Stromal cell of bone marrow (primary cell): ENCODE measurements at places on chromosomes 16 and 17.

GRCh38 chr16:12531937-12532336 is 271.8 kb downstream of the CPPED1 start:
- no peak for DNase-seq

DNA sequence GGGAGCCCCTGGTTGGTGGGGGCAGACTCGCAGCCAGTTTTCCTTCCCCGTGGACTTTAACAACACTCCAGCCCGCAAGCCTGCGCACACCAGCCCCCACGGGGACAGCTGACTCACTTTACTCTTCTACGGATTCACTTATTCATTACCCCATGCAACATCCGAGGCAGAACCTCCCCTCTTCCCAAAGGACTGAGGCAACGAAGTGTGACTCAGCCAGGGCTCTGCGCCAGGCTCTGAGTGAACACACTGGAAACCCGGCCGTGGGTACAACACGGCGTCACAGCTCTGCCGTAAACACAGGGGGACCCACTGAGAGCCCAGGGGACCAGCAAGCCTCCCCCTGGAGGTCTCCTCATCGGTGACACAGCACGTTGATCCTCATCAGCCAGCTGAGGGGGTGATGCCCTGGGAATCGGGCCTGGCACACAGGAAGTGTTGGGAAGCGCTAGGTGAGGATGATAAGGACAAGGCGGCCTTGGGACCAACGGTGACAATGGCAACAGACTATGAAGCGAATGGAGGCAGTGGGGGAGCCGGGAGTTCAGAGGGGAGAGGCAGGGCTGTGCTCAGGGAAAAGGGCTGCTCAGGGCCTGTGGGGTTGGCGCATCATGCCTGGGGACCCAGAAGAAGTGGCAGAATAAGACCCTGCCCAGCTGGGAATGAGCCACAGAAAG is 14.6 kb downstream of the COTL1 start:
- peak; percentile 100 for DNase-seq

DNA sequence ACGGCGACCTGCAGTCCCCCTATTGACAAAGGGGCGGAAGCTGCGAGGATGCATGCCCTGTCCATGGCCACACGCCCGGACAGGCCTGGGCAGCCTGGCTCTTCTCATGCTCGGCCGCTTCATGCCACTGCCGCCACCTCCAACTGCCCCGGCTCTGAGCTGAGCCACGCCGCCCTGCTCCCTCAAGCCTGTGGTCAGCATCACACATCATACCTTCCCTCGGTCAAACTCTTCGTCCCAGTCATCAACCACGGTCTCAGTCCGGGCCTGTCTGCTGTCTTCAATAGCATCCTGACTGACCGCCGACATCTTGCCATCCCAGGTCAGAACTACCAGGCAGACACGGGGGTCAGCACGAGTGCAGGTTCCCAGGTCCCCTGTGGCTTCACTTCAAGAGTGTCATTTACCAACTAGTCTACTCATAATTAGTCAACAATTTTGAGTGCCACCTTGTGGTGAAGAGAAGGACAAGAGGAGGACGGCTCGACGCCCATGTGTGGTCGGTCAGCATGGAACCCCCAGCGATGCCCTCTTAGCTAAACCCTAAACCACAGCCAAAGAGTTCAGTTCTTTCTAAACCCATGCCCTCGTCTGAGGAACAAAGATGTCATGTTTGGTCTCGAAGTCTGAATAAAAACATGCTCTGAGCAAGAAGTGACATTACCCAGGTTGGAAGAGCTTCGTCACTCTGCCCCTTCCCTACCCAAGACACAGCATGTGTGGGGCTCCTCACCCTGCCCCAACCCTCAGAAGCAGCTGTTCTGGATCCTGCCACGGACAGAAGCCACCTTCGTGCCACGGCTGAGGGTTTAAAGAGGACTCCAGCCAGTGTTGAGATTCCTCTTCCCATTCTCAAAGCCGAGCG is 16.9 kb upstream of the CYTH1 start:
- no peak for DNase-seq

DNA sequence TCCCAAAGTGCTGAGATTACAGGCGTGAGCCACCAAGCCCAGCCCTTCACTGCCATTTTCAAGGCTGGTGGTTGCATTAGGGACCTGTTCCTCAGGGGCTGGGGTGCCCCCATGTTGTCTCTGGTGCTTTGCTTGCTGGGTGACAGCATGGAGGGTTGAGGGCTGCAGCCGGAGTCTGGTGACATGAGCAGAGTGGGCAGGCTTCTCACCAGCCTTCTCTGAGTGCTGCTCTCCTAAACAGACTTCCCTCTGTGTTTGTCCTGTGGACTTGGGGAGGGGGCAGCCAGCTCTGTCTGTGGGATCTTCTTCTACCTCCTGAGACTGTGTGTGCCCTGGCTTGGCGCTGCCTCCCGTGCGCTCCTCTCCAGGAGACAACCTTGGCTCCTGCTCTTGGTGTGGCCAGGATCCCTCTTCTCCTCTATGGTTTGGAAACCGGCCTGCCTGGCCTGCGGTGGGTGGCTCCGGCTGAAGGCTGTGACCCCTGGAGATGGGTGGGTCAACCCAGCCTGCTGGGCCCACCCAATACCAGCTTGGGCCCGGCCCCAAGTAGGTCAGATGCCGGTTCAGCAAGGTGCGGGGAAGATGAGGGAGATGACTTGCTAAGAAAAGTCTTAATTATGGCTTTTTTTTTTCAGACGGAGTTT is 72.1 kb downstream of the PDPK1 start:
- DNase-seq: no peak

GRCh38 chr16:25977121-25977520 is 285.4 kb downstream of the HS3ST4 start:
- DNase-seq: no peak

DNA sequence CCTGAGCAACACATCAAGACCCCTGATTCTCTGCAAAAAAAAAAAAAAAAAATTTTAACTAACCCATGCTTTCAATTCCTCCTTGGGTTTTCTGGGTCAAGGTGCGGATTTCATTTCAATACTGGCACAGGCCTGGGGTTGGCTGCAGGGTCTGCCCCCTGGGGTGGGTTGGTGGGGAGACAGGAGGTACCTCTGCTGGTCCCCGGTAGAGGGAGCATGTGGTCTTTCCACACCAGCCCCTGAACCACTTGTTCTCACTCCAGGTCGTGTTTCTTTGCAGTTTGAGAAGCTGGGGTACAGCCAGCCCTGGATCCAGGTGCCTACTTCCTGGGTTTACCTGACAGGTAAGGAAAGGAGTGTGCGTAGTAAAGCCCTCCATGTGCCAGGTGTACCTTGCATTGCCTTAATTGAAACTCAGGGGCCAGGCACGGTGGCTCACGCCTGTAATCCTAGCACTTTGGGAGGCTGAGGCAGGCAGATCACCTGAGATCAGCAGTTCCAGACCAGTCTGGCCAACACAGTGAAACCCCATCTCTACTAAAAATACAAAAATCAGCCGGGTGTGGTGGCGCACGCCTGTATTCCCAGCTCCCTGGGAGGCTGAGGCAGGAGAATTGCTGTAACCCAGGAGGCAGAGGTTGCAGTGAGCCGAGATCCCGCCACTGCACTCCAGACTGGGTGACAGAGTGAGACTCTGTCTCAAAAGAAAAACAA is 21.8 kb downstream of the SDR42E2 start:
- no peak for DNase-seq

DNA sequence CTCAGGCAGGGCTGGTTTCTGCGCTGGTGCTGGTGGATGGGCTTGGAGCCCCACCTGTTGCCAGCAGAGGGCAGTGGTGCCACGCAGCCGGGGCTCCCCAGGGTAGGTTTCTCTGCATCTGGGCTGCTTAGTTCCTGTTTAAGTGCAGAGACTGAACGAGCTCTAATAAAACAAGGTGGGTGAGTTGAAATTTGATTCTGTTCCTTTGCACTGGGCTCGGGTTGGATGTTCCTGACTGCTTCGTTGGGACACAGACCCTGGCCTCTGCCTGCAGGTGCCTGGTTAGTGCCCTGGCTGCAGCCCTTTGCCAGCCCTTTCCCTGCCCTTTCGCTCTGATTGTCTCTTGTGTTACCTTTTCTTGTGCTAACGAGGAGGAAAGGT is 30.0 kb downstream of the TBCD start:
- peak; percentile 52 for DNase-seq

DNA sequence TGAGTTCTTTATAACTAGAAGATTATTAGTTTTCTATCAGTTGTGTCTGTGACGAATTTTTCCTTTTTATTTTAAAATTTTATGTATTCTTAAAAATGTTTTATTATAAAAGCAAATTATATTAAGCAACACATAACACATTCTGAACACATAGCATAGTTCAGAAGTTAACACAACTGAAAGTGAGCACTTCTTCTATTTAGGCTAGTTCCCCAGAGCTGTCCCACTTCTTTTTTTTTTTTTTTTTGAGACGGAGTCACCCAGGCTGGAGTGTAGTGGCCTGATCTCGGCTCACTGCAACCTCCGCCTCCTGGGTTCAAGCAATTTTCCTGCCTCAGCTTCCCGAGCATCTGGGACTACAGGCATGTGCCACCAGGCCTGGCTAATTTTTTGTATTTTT is 37.7 kb upstream of the ALDH3A2 start:
- DNase-seq: no peak

DNA sequence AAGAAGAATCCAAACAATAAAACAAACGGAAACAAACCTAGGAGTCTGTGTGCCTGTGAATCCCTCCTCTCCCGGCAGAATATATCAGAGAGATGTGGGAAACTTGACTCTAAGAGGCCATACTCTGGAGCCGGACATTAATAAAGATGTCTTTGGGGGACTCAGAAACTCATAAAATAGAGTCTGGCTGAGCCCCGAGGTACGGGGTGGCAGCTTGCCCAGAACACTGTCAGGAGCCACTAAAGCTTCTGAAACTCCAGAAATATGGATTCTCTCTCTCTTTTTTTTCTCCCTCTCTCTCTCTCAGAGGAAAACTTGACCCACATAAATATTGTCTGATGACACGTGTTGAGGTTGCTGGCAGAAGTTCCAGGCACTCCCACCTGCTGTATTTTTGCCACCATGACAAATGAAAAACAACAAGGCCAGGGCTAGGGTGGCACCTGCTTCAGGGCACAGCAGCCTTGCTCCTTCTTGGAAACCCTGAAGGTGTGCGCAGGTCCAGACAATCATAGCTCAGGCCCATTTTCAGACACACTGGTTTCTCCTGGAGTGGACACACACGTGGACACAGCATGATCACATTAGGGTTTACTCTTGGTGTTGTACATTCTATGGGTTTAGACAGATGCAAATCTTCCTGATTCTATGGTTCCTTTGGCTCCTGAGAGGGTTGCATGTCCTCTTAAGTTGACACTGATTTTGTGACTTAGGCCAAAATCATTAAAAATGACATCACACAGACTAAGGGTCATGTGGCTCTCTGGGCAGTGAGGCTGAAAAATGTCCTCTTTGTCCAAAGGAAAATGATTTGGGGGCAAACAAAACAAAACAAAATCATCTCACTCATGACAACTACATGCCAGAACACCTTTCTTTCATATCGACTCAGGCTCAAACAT is 282.6 kb upstream of the IRX3 start:
- no peak for DNase-seq

GRCh38 chr17:57880086-57880456 is 30.2 kb upstream of the MRPS23 start:
- no peak for DNase-seq

DNA sequence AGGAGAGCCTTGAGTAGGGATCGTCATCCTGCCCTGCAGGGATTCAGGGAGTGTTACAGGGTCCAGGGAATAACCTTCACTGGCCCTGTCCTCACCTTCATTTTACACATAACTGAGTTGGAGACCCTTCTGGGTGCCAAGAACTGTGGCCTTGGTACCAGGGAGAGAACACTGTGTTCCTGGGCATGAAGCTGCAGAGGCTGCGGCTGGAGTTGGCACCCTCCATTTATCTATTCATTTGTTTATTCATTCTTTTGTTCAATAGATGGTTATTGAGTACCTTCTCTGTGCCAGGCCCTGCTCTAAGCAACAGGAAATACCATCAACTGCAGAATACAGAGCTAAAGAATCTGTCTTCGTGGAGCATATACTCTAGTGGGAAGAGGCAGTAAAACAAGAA is 6.7 kb downstream of the ABCC3 start:
- no peak for DNase-seq

- DNase-seq: no peak
Measured at GRCh38 chr16:50709061-50709684, 15.8 kb downstream of the NOD2 start.
